ENCODE measurements at places on chromosomes 6 and 20. TPM values are rescaled to one million over a fixed set of nuclear protein-coding genes. Genes with fewer than 3 reads are reported as not detected.

Gene FAM209B
- total RNA-seq: not detected

Gene IMPG1
- total RNA-seq: not detected

Gene C20orf202
- under 0.01 TPM for total RNA-seq

Gene VSTM2L
- 4.5 TPM for total RNA-seq
